ENCODE measurements at places on chromosomes 4 and X. TPM values are rescaled to one million over a fixed set of nuclear protein-coding genes. Genes with fewer than 3 reads are reported as not detected.

Gene MED12
- 48.8 TPM for total RNA-seq

Gene FAAH2
- total RNA-seq: 3.1 TPM

Gene PAGE4
- not detected for total RNA-seq

Gene USO1
- total RNA-seq: 106 TPM

Gene NSG1
- total RNA-seq: 54.9 TPM

Gene TRIM2
- total RNA-seq: 192 TPM

Gene MAMLD1
- total RNA-seq: 5.6 TPM

Gene PNMA6E
- total RNA-seq: not detected

Gene DCLK2
- total RNA-seq: 48.7 TPM

Gene L1CAM
- total RNA-seq: 57.3 TPM

Gene IDH3G
- total RNA-seq: 54.5 TPM
